ENCODE measurements at places on chromosomes 11 and 22.

- no peak for DNase-seq
Observed at GRCh38 chr22:29080106-29080975, 7.5 kb downstream of the KREMEN1 start.

DNA sequence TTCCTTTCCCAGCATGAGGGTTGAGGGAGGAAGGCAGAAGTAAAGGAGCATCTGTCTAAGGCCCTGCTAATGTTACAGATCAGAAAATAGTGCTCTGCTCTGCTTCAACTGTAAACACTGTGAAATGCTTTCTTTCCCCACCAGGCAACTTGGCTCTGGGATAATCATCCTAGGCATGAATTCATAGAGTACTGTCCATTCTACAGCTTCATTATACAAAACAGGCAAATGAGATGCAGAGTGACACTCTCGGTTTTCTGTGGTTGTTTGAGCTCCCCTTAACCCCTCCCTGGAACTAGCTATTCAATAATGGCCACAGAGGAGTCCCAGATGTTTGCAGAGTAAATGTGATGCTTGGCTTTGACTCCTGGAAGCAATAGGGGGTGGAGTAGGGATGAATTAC, 184.3 kb upstream of the CTSC start:
- DNase-seq = no peak

DNA sequence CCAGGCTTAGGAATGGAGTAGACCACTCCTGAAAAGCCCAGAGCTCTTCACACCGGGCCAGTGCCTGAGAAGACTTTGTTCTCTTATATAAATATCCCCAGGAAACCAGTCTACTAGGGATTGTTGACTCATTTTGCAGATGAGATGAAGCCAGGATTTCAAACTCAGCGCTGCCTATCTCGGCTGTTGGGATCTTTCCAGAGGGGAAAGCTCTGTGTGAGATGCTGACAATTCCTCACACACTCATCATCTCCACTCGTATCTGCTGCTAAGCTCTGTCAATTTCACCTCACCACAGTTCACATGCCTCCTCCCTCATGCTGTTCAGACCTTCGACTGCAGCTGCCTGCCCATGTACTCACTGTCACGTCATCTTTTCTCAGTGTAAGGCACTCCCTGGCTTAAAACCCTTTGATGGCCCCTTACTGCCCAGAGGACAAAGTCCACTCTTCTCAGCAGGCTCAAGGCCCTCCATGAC, 12.5 kb downstream of the USH1C start:
- DNase-seq = no peak

- peak; percentile 86 for DNase-seq
Observed at GRCh38 chr11:67437082-67437808, at the start of gene PTPRCAP. Gene PTPRCAP, minus strand, starts transcription at chr11:67437682. Its CDS starts 63 bp downstream, at chr11:67437619.

- DNase-seq = no peak
Observed at GRCh38 chr11:117900720-117901440, 24.4 kb upstream of the FXYD6 start.

DNA sequence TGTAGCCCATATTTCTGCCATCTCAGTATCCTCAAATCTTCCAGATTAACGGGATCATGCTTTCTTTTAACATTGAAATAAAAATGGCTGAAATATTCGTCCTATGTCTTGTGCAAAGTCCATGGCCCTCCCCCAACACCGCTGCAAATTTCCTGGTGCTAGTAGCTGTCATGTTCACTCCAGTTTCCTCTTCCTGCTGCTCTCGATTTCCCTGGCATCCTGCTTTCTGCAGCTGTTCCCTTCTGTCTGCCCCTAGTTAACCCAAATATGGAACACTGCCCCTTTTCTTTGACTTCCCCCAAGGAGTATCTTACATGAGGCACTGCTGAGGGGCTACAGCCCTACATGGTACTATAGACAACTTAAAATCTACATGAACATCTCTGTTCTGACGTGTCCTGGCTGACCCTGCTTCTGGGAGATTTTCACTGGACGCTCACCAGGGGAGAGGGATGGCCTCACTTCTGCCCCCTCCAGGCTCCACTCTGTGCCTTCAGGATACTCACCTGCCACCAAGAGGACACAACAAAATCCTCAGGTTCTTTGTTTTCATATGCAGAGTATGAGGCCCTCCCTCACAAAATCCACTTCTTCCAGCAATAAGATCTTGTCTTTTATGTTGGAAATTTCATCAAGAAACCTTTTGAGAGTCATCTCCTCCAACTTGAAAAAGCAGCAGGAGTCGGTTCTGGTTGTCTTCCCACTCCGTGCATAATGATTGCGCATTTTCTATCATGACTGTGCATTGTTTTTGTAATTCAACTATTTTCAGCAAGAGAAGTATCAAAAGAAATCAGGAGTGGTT, 29.5 kb upstream of the SCUBE2 start:
- peak; percentile 15 for DNase-seq

- no peak for DNase-seq
Observed at GRCh38 chr11:110112457-110112856, 19.3 kb downstream of the ZC3H12C start.
